CD4-positive, alpha-beta T cell treated with Interleukin-4 for 4 hours (primary cell): ENCODE measurements at places on chromosomes 6 and 20.

DNA sequence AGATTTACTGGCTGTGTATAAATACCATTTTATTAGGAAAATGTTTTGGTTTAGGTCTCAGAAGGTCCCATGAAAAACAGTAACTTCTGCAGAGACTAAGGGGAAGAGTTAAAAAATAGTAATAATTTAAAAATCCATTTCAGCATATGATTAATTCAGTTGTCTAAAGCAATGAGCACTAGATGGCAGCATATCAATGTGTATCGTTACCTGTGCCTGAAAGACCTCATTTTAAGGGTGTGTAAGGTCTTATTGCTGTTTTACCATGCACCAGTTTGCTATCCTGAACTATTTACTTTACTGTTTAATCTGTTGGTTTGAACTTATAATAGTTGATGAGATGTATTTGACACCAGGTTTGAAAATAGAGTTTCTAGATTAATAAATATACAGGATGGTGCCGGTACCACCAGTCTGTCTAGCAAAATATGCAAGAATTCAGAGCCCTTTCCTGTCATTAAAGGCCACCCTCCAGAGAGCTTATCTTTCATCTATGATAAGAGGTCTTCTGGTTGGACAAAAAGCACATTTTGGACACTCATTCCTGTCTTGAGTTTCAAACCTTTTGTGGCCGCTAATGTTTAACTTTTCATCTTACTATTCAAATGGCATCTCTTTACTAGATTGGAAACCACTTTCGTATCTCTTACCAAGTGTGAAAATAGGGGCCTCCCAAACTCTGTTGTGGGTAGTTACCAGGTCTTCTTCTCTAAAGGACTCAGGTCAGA lies 8.9 kb upstream of the AHI1 start:
- peak; percentile 67 for DNase-seq

DNA sequence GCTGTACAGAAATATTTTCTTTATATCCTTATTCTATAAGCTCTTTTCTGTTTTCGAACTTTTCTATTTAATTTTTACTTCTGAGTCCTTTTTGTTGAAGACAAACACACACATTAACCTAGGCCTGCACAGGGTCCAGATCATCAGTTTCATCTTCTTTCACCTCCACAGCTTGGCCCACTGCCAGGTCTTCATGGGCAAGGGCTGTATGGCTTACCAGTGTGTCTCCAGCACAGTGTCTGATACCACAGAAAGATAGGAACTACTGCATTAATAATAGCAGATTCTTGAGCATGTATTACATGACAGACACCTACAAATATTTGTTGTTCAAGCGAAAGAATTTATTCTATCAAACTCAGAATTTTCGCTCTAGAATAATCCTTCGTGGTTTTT lies 24.4 kb downstream of the QKI start:
- peak; percentile 44 for DNase-seq

- DNase-seq = no peak
These were observed 74.4 kb downstream of the YTHDF1 start for GRCh38 chr20:63141531-63141930.

GRCh38 chr20:13262671-13263360 lies 41.7 kb downstream of the ISM1 start:
- no peak for DNase-seq

GRCh38 chr6:124226396-124226795 lies 422.7 kb downstream of the NKAIN2 start:
- DNase-seq = no peak

- no peak for DNase-seq
These were observed 1.8 kb downstream of the TIAM2 start for GRCh38 chr6:154996841-154997311.

DNA sequence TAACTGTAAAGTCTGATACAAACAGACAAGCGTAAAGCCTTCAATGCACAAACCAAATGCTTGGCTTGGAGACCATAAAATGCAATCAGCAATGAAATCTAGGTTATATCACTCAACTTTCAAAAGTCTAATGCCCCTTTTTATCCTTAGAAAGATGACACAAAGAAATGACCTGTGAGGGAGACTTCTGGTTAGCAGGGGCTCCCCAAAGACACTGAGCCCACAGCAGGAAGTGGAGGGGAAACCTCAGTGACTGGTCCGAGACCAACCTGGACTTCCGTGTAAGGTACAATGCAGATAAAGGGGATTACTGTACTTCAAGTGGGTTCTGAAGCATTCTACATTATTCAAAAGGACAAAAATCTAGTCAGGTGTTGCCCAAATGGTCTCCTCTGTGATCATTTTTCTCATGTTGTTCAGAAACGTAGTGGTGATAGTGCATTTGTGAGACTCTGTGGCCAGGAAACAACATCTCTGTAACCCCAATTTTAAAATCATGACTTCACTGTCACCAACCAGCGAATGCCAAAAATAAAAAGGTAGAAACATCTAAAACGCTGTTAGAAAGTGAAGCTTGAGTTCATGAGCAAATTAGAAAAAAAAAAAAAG lies 88.2 kb downstream of the HIVEP2 start:
- DNase-seq = peak; percentile 71

- DNase-seq = no peak
These were observed 18.1 kb downstream of the STXBP5 start for GRCh38 chr6:147222160-147222838.

GRCh38 chr20:4896971-4897497 lies 104.3 kb downstream of the SLC23A2 start:
- DNase-seq = peak; percentile 9

GRCh38 chr6:87870556-87870955 lies 168.5 kb upstream of the AKIRIN2 start:
- DNase-seq = no peak

DNA sequence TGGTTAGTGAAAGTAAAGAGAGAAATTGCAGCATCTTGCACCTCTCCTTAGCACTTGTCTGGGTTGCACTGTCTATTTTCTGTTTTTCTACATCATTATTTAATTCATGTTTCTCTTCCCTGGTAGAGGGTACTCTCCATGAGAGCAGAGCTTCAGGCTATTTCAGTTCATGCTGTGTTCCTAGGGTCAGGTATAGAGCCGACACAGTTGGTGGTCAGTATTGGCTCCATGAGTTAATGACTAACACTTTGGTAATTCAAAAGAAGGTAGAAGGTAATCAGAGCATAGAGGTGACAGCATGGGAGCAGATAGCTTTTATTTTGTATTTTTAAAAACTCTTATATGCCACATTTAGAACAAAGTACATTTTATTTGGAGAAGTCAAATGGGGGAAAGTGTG lies 42.7 kb downstream of the RIMS1 start:
- no peak for DNase-seq

DNA sequence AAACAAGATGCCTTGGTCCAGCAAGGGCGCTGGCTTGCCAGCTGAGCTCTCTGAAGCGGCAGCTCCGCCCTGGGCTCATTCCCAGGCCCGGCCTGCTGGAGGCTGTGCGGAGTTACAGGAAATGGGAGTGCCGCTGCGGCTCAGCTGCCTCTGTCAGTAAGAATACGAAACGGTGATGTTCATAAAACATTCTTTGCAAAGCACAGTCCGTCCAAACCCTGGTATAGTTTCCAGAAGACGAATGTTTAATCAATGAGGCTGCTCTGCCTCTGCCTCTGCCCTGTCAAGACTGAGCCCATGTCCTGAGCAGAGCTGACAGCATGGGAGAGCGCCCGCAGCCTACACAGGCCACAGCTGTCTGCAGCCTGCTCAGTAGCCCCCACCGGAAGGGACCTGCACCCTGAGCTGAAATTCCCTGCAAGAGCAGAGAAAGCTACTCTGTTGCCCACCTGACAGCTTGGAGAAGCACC lies 153.3 kb upstream of the SNX9 start:
- no peak for DNase-seq
